ENCODE measurements at places on chromosomes 1 and 21. TPM values are rescaled to one million over a fixed set of nuclear protein-coding genes. Genes with fewer than 3 reads are reported as not detected.

CNR2 gene
- polyA plus RNA-seq, result not detected

GPATCH4 gene
- 19.2 TPM for polyA plus RNA-seq

DNA sequence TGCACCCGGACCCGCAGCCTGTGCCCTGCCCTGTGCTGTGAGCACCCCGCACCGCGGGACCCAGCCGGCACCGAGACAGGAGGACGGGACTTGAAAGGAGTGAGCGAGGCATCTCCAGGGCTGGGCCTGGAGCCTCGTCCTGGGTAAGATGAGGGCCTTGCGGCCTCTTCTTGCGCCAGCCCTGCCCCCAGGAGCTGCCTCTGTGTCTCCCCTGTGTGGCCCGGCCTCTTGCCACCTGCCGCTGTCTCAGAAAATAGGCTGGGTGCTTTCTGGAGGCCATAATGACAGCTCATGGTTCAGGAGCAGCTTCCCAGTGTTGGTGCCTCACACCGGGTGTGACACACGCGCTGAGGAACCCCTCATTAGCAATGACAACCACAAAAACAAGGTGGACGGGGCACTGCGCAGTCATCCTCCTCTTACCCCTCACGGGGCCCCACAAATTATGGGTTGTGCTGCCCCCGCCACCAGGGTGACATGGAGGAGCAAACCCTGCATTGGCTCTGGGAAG is 161.5 kb upstream of the C1orf174 start:
- no peak for DNase-seq

GRCh38 chr21:33208534-33208933 is 21.2 kb upstream of the IFNAR2 start:
- DNase-seq, result no peak

- peak; percentile 79 for DNase-seq
These were observed 78.9 kb upstream of the SLC45A1 start for GRCh38 chr1:8239039-8239305.

GRCh38 chr1:150409504-150410362 is 45.8 kb downstream of the RPRD2 start:
- peak; percentile 89 for DNase-seq

- no peak for DNase-seq
These were observed 135.5 kb downstream of the HIVEP3 start for GRCh38 chr1:41783189-41783639.

GRCh38 chr1:9909234-9910046 is 629 bp downstream of the CTNNBIP1 start:
- DNase-seq, result no peak

- DNase-seq, result peak; percentile 2
These were observed 183.6 kb upstream of the KIAA0040 start for GRCh38 chr1:175376194-175376593.

Data from HepG2 (cell line).